NCI-H2171 (cell line): ENCODE measurements at places on chromosomes 2 and 18.
A peak's percentile ranks its signal among the peaks of the same experiment; 100 is the strongest.

- DNase-seq = no peak
Measured at GRCh38 chr2:59932341-59932740, 621.1 kb downstream of the BCL11A start.

DNA sequence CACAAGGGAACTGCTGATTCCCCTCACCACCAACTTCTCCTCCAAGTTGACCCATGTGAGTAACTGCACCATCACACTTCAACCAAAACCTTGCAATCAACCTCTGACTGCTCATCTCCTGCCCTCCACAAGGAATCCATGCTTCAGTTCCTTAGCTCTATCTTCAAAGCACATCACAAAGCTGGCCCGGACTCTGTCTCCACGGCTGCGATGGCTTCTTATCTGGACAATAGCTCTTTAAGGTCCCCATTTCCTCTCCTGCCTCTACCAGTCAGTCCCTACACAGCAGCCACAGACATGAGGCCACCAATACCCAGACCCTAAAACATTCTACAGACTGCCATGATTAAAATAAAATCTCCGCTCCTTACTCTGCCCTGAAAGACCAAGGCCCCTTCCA is 25.7 kb downstream of the MBOAT2 start:
- no peak for DNase-seq

- DNase-seq = no peak
Measured at GRCh38 chr18:79577451-79578395, 101.9 kb upstream of the CTDP1 start.

GRCh38 chr2:128490881-128491691 is 172.4 kb upstream of the HS6ST1 start:
- no peak for DNase-seq

DNA sequence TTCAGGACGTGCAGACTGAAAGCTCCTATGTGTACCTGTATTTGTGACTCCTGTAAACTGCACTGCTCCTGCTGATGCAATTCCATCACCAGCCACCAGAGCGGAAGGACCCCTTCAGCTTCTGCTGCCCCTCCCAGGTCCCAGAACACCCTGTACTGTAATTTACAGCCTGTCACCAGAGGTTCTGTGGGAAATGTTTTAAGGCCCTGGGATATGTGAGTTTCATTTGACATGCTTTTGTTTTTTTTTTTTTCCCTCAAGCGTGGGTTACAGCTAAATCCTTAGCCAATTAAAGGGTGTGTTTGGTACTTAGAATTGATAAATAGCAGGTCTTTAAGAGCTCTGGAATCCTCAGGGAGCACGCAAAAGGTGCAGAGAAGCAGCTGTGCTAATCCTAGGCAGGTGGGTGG is 79.4 kb downstream of the KCTD1 start:
- DNase-seq = peak; percentile 86

DNA sequence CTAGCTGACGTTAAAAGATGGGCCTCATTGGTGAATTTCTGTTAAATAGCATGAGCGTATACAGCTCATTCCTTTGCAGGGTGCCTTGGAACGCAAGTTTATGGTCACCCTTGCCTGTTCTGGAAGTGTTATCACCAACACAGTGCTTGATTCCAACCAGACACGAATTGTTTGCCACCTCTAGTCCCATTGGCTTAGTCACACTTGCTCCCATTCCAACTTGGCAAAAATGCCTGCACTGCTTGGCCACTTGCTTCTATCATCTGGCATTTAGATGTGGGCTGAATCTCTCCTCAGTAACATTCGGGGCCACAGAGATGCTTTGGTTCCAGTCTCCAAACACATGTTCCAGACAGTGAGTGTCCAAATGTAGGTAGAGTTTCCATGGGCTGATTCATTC is 27.5 kb upstream of the ACVR1 start:
- no peak for DNase-seq

GRCh38 chr2:79100285-79100684 is 12.5 kb upstream of the REG1B start:
- no peak for DNase-seq

DNA sequence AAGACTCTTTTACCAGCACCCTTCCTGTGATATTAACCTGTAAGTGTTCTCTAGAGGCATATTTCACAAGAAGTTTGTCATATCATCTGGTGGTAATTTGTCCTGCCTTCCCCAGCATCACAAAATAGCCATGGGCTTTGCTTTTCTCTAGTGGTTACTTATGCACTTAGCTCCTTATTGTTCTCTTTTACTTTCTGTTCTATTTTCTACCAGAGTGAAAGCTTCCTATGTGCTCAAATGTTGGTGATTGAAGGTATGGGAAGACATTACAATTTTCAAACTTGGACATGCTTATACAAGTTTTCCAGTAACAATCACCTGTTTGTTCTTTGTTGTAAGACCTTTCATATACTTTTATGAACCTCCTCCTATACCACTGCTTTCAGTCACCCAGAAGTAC is 87.0 kb upstream of the KCNH7 start:
- DNase-seq = no peak

DNA sequence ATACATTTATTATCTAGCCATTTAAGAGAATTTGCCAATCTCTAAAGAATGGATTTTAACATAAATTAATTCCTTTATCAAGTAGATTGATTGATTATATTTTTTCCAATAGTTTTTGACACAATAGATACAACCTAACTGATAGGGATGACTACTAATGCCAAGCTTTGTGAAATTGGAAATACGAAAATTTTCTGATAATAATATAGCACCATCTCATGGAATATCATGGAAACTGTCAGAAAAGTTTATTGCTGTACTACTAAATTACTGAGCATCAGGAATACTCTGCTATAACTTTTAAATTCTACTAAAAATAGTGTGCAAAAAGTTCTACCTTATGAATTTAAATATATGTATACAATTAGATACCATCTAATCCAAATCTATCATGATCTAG is 101.8 kb upstream of the MAP2 start:
- DNase-seq = no peak

- no peak for DNase-seq
Measured at GRCh38 chr18:30487962-30488361, 554.6 kb downstream of the DSC3 start.

DNA sequence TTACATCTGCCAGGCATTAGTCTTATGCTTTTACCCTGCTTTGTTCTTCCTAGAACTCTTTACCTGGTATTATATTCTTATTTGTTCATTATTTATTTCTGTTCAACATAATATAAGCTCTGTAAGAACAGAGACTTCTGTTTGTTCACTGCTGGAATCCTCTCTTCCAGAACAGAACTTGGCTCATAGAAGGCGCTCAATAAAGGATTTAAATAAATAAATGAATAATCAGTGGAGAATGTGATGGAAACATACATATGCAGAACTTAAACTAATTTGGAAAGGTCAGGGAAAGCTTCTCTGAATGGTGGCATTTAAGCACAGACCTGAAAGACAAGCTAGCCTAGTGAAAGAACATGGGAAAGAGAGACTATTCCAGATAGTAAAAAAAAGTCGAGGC is 24.3 kb downstream of the NCKAP1 start:
- DNase-seq = no peak

GRCh38 chr2:19349911-19350677 is 8.3 kb downstream of the OSR1 start:
- DNase-seq = no peak

GRCh38 chr2:12303181-12304030 is 413.3 kb upstream of the TRIB2 start:
- no peak for DNase-seq

DNA sequence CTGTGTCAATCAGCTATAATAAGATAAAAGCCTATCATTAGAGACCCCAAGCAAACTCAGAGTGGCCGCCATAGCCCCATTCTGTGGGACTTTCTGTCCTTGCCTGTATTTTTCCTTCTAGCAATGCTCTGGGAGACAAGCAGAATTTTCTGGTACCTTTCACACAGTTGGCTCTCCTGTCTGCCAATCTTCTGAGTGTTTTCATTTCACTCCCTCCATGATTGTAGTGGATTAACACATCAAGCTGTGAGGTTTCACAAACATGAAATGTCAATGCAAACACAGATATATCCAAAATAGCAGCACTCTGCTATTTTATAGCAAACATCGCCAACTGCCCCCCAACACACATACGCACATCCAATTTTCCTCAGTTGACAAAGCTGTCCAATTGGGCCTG is 64.9 kb downstream of the C1D start:
- DNase-seq = no peak

- no peak for DNase-seq
Measured at GRCh38 chr2:69380072-69380917, 6.7 kb downstream of the GFPT1 start.

- DNase-seq = no peak
Measured at GRCh38 chr2:29278966-29279365, 163.8 kb downstream of the CLIP4 start.

DNA sequence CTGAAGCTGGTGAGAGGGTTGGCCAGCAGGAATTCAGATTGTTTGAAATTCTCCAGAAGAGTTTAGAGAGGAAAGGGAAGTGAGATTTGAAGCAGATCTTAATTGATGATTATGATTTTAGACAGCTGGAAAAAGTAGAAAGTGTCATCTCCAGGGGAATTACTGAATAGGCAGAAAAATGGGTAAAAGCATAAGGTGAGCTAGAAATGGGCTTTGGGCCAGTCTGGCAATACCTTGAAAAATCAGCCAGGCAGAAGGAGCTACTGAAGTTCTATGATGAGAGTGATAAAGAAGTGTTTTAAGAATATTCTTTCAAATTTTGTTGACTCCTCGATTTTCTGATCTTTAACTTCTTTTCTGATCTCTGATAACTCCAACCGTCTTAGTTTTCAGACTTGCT is 172.9 kb upstream of the CCDC150 start:
- no peak for DNase-seq

- no peak for DNase-seq
Measured at GRCh38 chr2:160646684-160647444, 153.3 kb upstream of the RBMS1 start.

DNA sequence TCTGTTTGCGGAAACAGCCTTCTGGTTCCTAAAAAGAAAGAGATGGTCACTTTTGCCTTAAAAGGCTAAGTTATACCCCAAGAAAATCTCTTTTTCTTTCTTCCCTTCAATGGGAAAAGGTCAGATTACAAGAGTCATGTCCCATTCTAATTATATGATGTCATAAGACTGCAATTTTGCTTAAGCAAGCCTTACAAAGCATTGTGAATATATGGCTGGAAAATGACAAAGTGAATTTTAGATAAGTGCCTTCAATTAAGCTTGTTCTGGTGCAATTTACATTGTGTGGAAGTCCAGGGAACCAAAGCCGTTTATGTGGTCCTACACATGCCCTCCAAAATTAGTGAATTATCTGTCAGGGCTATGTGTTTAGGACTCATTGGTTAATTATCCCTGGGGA is 7.6 kb upstream of the BMP10 start:
- DNase-seq = no peak

- DNase-seq = no peak
Measured at GRCh38 chr18:25704494-25704893, 352.5 kb upstream of the ZNF521 start.
